ENCODE measurements at places on chromosomes 2 and 18. TPM values are rescaled to one million over a fixed set of nuclear protein-coding genes. Genes with fewer than 3 reads are reported as not detected.

CHRNG gene
- total RNA-seq, result 0.69 TPM

- no peak for ATAC-seq
Observed at GRCh38 chr2:173891315-173892037, 73.7 kb downstream of the SP3 start.

DNA sequence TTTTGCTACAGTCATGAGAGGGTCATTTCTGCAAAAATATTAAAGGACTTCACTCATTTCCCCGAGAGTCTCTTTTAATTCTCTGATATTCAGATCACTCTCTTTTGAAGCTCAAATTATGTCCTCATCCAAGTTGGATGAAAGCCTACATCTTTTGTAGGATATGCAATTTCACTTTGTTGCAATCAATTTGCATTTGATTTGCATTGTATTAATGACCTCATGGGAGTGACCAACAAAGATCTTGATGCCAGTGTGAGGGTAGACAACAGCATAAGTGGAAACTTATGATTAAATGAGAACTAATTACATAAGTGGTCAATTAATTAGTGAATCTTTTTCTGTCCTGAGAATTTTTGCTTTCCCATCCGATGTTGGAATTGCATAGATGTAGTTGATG, 60.3 kb upstream of the UPP2 start:
- no peak for ATAC-seq

DNA sequence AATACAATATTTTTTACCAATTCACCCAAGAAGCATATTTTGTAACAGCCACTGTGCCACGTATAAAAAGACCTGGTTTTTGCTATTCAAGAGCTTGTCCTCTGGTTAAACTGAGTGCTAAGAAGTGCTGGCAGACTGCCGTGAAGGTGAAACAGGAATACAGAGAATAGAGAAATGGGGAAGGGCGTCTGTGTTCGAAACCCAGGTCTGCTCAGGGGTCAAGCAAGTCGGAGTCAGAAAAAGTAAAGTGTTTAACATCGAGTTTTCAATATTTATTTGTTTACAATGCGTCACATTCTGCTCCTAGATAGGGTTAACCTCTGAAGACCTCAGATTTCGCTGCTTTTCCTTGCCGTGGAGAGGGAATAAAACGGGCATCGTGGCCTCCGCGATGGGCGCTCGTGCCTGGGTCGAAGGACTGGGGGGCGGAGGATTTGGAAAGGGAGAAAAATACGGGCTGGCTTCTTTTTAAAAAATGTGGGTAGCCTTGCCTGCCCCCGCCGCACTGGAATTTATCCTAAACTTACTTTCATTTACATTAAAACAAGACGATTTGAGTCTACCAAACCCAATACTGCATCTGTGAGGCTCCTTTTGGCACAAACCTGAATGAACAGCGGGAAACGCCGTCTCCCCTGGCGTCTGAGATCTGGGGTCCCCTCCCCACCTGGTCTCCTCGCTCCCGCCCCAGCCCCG, 1.1 kb upstream of the SNTG2 start:
- ATAC-seq, result no peak

LIMS3 gene
- total RNA-seq, result 0.98 TPM

- no peak for ATAC-seq
Observed at GRCh38 chr2:24259316-24259715, 84.5 kb downstream of the FAM228A start.

Measured in motor neuron (in vitro differentiated cells).